ENCODE measurements at places on chromosomes 1 and 21.

DNA sequence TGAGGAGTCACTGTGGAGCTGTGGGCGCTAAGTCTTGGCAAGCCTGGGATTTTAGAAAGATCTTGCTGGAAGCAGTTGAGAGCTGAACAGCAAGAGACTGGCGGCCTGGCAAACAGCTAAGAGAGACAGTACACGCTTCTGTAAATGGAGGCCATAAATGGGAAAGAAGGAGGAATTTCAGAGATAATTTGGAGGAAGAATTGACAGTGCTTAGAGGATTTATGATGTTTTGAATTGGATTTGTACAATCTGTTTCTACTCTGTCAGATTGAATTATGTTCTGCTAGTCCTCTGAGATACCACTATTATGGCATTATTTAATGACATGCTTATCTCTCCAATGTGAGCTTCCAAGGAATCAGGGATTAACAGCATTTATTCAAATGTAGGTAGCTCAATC, 50.1 kb downstream of the ABCA4 start:
- DNase-seq: no peak

GRCh38 chr1:47763591-47764171, 233.5 kb downstream of the TRABD2B start:
- no peak for DNase-seq

DNA sequence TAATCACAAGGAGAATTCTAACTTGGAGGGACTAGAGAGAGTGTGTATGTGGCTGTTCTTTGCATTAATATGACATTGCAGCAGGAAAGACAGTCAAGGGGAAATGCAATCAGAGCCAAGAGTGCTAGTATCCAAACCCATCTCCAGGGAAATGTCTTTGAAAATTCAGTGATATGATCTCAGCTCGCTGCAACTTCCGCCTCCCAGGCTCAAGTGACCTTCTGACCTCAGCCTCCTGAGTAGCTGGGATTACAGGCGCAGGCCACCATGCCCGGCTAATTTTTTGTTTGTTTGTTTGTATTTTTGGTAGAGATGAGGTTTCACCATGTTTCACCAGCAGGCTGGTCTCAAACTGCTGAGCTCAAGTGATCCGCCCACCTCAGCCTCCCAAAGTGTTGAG, 16.3 kb downstream of the VASH2 start:
- no peak for DNase-seq

DNA sequence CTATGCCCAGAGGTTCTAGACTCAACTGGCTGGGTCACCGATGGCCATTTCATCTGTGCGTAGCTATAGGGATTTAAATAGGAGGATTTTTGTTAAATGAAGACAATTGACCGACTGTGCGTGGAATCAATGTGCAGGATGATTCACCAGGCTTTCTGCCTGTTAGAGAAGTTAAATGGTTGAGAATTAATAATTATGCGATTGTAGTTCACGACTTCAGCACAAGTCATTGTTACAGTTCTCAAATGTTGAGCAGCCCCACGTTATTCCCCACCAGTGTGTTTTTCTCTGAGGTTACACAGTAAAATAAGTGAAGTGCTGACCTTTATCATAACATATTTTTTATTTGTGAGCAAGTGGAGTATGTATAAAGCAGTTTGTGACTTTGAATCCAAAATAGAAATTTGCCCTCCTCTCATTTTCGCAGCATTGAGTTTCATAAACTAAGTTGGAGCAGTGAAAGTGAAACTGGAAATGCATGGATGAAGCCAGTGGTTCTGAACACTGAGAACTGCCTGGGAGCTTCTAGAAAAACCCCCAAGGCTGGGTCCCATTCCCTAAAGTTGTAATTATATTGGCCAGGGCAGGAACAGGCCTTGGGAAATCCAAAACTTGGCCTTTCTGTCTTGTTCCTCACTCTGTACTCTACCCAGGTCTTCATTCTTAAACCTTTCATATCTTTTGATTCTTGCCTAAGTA, 102.6 kb downstream of the GALNT2 start:
- no peak for DNase-seq

GRCh38 chr1:104132382-104132973, 382.8 kb downstream of the AMY1C start:
- DNase-seq: no peak

GRCh38 chr1:2513939-2514652, 12.3 kb downstream of the PANK4 start:
- DNase-seq: no peak

- no peak for DNase-seq
Observed at GRCh38 chr1:239547987-239548386, 161.6 kb downstream of the CHRM3 start.

DNA sequence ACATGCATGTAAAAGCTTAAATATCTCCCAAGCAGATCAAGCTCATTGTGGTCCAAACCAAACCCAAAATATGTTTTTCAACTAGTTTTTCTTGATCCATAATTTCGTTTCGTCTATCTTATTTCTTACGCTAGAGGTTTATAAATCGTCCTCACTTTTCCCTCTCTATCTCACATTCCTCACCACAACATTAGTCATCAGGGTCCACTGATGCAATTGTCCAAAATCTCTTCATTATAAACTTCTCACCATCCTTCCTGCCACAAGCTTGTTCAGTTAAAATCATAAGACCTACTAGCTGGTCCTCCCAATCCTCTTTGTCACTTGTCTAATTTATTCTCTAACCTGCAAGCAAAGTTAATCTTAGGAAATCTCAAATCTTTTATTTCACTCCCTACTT, 173.0 kb upstream of the PALMD start:
- no peak for DNase-seq

GRCh38 chr21:34845521-34846451, 177.0 kb downstream of the CLIC6 start:
- no peak for DNase-seq

GRCh38 chr1:208332774-208333126, 88.6 kb upstream of the PLXNA2 start:
- DNase-seq: no peak

GRCh38 chr1:192538407-192539296, 36.9 kb upstream of the RGS1 start:
- DNase-seq: no peak

- DNase-seq: no peak
Observed at GRCh38 chr1:244154872-244155531, 103.9 kb downstream of the ZBTB18 start.

GRCh38 chr1:30700528-30701257, 22.7 kb downstream of the MATN1 start:
- DNase-seq: no peak

DNA sequence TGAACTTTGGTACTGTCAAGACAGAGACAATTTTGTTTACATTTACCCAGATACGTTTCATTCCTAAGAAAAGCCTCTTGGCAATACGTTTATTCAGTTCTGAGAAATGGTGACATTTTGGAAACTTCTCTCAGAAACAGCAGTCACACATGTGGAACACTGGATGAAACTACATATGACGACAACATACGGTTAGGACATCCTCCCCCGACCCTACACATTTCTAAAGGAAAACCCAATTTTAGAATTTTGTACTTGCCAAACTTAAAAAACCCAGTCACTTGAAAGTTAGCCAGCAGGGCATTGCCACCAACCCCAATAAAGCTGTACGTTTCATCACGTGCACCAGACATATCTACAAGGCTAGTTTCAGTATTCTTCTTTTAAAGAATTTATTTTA, 56.8 kb downstream of the ITGB3BP start:
- no peak for DNase-seq

DNA sequence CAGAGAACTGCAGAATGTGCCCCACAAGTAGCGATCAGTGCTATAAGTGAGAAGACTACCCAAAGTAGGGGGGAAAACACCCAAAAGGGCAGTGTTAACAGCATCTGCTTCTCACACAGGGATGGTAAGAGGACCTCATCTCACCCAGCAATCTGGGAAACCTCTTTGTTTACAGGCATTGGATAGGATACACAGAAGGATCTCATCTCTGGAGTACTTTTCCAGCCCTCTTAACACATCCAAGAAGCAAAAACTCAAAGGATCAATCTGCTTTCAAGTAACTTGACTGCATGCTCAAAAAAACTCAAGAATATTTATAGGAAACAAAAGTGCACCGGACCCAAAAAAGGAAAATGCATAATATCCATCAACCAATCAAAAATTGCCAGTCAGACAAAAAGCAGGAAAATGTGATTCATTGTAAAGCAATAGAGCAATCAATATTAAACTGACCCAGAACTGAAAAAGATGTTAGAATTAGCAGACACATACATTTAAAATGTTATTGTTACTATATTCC, 311.0 kb upstream of the CXADR start:
- DNase-seq: no peak

GRCh38 chr1:153985941-153986761, at the start of gene RAB13:
Gene RAB13, minus strand, starts transcription at chr1:153986339. Its CDS starts 103 bp downstream, at chr1:153986236.
- DNase-seq: peak; percentile 74

GRCh38 chr1:1615256-1616044, at the start of gene MIB2:
Gene MIB2, plus strand, starts transcription at chr1:1615500. Its CDS starts 7,953 bp downstream, at chr1:1623453.
- DNase-seq: peak; percentile 100

- no peak for DNase-seq
Observed at GRCh38 chr1:108512239-108513043, 47.5 kb upstream of the EEIG2 start.

DNA sequence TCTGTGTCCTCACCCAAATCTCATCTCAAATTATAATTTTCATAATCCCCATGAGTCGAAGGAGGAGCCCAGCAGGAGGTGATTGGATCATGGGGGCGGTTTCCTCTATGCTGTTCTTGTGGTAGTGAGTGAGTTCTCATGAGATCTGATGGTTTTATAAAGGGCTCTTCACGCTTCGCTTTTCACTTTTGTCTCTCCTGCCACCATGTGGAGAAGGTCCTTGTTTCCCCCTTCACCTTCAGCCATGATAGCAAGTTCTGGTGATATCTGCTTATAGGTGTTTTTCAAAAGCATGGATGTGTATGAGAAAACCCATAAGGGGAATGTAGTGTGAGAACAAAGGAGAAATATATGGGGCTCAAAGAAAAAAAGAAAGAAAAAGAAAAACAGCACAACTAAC, 405.9 kb upstream of the RGS18 start:
- DNase-seq: no peak

GRCh38 chr1:113783254-113784103, 24.2 kb upstream of the PHTF1 start:
- no peak for DNase-seq

- no peak for DNase-seq
Observed at GRCh38 chr1:3852711-3853485, 4.1 kb downstream of the CEP104 start.

GRCh38 chr1:150493175-150493574, 6.0 kb downstream of the TARS2 start:
- DNase-seq: no peak

GRCh38 chr1:51453010-51453409, 66.1 kb downstream of the EPS15 start:
- no peak for DNase-seq

GRCh38 chr1:84795966-84796600, 96.9 kb downstream of the LPAR3 start:
- no peak for DNase-seq

GRCh38 chr1:106954661-106955229, 101.7 kb upstream of the PRMT6 start:
- no peak for DNase-seq

- DNase-seq: no peak
Observed at GRCh38 chr1:99551812-99552614, 93.9 kb upstream of the PALMD start.

- no peak for DNase-seq
Observed at GRCh38 chr21:42706765-42707164, 53.3 kb downstream of the PDE9A start.

DNA sequence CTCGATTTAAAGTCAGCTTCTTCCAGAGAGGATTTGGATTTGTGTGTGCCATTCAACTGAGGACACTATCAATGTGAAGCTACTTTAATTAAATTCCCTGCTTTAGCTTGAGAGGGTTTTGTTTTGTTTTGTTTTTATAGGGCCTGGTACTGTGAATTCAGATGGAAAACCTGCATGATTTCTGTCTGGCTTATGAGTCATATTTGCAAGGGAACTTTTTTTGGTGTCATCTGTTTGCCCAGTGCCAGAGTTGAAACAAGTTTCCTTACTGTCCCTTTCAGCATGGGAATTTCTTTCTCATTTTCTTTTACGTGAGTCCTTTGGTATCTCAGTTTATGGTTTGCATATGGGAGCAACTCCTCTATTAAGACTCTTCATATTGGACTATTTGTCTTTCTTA, 194.6 kb downstream of the GREM2 start:
- no peak for DNase-seq

DNA sequence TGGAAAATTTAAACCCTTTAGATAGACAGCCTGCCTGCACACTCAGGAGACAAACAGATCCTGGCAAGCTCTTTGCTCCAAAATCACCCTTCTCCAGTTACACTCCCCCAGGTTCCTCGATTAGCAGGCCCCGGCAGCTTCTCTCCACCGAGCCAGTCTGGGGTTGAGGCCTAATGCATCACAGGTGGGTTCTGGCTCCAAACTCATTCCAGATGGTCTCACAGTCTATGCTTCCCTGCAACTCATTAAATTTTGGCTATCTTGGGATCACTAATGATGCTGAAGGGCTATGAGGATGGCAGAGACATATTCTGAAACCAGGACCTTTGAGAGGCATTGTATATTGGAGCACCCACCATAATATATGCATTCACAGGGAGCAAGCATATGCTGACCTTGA, 559.8 kb upstream of the USP24 start:
- DNase-seq: no peak

DNA sequence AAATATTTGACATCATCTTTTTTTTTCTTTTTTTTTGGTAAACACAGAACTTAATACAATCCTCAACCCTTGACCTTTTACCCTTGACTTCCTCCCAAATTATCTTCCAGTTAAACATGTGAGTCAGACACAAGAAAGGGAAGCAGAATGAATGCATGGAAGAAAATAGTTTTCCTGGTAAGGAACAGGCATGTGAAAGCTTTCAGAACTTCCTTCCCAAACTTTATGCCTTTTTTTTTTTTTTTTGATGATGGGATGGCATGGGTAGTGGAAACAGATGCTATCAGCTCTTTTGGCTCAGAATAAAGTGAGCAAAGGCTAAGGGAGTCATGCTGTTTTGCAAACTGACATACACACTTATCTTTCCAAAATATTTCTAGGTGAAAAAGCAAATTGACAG, 1079.1 kb downstream of the TTLL7 start:
- DNase-seq: no peak

- DNase-seq: peak; percentile 24
Observed at GRCh38 chr1:17551755-17552234, 12.3 kb downstream of the ARHGEF10L start.

DNA sequence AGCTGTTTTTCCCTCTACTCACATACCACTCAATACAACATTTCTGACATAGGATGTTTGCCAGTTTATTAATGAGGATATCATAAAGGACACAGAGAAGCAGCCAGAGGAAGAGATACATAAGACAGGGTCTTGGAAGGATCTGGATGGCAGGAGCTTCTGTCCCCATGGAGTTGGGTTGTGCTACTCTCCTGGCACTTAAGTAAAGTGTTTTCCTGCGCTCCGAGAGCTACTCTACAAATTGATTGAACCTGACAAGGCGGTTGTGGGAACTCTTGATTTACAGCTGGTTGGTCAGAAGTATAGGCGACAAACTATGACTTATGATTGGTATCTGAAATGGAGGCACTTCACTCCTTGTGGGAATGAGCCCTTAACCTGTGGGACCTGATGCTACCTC, 208.8 kb downstream of the HMCN1 start:
- DNase-seq: no peak

Measured in NCI-H510A (cell line).